ENCODE measurements at places on chromosomes 16 and 17.

DNA sequence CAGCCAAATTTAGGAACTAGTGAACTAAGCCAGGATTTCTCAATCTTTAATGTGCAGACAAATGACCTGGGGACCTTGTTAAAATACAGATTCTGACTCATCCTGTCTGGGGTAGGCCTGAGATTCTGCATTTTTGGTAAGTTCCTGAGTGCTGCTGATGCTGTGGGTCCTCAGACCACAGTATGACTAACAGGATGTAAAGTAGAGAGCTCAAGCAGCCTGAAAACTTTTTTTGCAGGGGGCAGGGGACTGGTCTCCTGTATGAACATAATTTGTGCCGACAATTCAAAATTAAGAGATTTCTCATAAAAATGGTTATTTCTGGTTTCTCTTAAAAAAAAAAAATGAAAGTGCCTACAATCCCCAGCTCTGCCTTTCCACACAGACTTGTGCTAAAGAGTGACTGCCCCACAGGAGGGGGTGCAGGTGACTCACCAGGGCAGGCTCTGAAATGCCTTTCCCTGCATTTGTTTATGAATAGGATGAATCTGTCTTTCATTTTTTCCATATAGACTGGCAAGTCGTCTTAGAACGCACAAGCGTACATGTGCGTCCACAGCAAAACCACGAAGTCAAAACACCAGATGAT lies 271.5 kb downstream of the PHKB start:
- no peak for DNase-seq

- DNase-seq, result no peak
Observed at GRCh38 chr17:40318830-40319391, 9.9 kb downstream of the RARA start.

GRCh38 chr16:31138621-31139578 lies 3.4 kb upstream of the PRSS8 start:
- DNase-seq, result no peak

- no peak for DNase-seq
Observed at GRCh38 chr16:20911361-20911760, 10.8 kb downstream of the LYRM1 start.

- DNase-seq, result no peak
Observed at GRCh38 chr17:28534740-28535375, 17.6 kb downstream of the UNC119 start.

DNA sequence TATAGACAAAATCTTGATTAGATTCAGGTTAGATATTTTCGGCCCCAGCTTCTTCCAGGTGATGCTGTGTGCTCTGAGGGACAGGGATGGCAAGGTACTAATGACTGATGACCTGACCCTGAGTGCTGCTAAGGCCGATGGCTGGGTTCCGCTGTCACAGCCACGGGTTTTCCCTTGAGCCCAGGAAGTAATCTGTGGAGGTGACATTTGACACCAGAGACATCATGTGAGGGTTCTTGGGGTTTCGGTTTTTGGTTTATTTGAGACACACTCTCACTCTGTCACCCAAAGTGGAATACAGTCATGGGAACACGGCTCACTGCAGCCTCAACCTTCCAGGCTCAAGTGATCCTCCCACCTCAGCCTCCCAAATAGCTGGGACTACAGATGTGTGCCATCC lies 9.8 kb downstream of the OTOP3 start:
- DNase-seq, result no peak

- no peak for DNase-seq
Observed at GRCh38 chr16:48999044-48999443, 282.6 kb downstream of the CBLN1 start.

DNA sequence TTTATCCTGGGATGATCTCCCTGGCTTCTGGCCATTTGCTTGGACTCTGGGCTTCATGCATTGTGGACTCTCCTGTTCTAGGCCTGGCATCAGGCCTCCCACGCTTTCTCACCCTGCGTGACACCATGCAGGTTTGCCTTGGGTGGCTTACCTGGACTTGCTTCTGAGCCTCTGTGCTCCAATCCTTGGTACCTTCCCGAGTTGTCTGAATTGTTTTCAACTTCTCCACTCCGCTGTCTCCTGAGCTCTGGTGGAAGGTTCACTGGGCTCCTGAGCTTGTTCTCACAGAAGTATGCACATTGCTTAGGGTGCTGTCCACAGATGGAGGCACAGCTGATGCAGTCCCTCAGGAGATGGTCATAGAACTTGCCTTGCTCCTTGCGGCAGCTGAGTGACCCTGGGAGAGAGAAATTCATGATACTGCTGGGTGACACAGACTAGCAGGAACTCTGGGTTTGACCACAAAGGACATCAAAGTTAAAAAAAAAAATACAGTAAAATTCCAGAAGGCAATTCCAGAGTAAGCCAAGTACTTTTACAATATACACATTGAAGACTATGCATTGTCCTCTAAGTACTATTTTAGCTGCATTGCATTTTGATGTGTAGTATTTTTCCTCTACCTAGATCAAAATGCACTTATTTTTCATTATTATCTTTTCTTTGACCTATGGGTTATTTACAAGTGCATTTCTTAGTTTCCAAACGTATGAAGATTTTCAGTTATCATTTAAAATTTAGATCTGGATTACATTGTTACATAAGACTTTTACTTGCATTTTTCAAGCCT lies 23.1 kb downstream of the TNFRSF13B start:
- no peak for DNase-seq

GRCh38 chr17:46100590-46100989 lies 92.6 kb downstream of the KANSL1 start:
- no peak for DNase-seq

GRCh38 chr16:23836404-23837311 lies 875 bp downstream of the PRKCB start:
- DNase-seq, result no peak

- no peak for DNase-seq
Observed at GRCh38 chr17:20059728-20060188, 50.6 kb downstream of the SPECC1 start.

- DNase-seq, result no peak
Observed at GRCh38 chr16:74650966-74651567, 15.6 kb downstream of the RFWD3 start.

GRCh38 chr17:6240601-6241000 lies 170.4 kb downstream of the WSCD1 start:
- no peak for DNase-seq

- no peak for DNase-seq
Observed at GRCh38 chr17:12730931-12731521, 58.3 kb upstream of the ARHGAP44 start.

DNA sequence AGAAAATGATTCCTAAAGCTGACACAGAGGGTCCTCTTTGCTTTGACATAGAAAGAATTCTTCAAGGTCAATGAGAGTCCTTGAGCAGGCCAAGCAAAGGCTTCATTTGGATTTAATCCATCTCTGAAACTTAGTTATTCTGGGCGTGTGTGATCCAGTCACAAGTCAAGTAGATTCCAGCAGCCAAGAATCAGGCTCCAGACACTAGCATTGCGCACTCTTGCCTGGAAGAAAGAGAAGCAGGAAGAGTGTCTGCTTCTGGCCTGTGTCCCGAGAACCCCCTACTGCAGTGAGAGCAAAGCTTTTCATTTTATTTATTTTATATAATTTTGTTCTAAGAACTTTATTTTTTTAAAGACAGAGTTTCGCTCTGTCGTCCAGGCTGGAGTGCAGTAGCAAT lies 88.2 kb upstream of the CACNG5 start:
- DNase-seq, result no peak

DNA sequence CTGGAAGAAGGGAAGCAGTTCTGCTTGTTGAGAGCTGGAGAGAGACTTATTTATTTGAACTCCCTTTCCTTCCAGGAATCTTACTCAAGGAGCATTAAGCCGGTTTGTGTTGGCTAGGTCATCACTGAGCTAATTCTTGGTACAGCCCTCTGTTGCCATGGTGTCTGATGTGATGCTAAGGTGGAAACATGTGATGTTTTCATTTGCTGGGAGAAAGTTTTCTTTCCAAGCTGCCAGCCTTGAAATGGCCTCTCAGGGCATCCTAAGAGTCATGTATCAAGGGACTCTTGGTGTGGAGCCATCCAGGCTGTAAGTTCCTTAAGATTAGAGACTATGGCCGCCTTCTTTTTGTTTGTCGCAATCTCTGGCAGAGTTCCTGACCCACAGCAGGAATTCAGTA lies 4.2 kb downstream of the PSKH1 start:
- no peak for DNase-seq

- no peak for DNase-seq
Observed at GRCh38 chr17:79017546-79018369, 6.2 kb upstream of the C1QTNF1 start.

DNA sequence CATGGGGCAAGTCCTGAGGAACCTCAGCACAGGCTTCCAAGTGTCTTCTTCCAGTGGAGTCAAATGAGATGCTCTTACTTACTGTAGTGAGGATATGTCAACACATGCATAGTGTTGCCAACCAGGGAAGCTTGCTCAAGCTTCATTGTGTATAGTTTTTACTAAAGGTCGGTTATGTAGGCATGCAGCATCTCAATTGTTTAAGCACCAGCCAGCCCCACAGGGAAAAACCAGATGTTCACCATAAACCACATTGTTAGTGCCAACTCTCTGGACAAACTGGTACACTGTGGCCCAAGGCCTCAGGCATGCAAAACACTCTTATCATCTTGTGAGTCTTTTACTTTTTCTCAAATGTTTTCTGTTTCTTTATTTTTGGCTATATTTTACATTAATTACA lies 152.1 kb downstream of the PHKB start:
- DNase-seq, result no peak

- DNase-seq, result no peak
Observed at GRCh38 chr16:28977703-28978662, 3.4 kb downstream of the SPNS1 start.

GRCh38 chr17:13084420-13084819 lies 66.6 kb upstream of the ELAC2 start:
- no peak for DNase-seq

DNA sequence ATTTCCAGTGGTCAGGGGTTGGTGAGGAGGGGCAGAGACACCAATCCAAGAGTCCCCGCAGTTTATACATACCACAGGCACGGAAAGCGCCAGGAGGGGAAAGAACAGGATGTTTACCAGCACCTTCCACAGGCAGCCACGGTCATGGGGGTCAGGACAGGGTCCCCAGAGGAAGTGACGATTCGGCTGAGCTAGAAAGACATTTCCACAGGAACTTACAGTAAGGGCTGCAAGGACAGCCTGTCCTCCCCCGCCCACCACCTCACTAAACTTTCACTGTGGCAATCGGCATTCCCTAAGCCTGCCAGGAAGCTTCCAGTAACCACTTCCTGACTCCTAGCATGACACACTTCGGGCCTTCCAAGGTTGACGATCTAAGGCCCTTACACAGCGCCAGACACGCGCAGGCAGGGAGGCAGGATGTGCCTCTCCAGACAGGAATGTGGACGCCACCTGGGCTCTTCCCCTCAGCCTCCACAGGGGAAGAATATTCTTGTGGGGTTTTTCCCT lies 1.2 kb upstream of the MT2A start:
- DNase-seq, result no peak

DNA sequence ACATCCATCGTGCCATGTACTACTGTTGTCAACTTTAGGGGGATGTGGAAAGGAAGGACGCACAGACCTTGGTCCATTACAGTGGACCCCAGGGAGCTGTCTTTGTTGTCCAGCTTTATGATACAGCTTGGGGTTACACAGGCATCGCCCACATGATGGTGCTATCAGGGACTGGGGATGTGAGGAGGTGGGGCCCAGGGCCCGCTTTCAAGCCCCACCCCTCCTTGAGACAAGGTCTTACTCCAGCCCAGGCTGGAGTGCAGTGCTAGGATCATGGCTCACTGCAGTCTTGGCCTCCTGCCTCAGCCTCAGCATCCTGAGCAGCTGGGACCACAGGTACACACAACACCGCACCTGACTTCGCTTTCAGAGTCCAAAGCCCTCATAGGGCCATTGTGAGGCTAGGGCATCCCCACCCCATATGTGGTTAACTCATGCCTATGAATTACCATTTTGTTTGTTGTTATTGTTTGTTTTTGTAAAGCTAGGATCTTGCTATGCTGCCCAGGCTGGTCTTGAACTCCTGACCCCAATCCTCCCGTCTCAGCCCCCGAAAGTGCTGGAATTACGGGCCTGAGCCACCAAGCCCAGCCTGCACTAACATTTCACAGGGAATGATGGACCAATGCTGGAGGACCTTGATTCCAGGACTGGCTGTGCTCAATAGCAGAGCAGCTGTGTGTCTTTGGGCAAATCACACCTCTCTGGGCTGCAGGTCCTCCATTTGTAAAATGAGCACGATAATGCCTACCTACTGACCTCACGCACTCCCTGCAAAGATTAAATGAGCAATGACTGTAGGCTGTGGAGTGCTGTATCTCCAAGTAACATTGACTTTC lies 17.2 kb downstream of the ST3GAL2 start:
- DNase-seq, result no peak

GRCh38 chr16:3474136-3474779 lies 21.0 kb downstream of the C16orf90 start:
- no peak for DNase-seq

- DNase-seq, result no peak
Observed at GRCh38 chr17:14169287-14169686, 67.4 kb downstream of the CDRT15 start.

- no peak for DNase-seq
Observed at GRCh38 chr16:24075931-24076716, 180.0 kb upstream of the CACNG3 start.

DNA sequence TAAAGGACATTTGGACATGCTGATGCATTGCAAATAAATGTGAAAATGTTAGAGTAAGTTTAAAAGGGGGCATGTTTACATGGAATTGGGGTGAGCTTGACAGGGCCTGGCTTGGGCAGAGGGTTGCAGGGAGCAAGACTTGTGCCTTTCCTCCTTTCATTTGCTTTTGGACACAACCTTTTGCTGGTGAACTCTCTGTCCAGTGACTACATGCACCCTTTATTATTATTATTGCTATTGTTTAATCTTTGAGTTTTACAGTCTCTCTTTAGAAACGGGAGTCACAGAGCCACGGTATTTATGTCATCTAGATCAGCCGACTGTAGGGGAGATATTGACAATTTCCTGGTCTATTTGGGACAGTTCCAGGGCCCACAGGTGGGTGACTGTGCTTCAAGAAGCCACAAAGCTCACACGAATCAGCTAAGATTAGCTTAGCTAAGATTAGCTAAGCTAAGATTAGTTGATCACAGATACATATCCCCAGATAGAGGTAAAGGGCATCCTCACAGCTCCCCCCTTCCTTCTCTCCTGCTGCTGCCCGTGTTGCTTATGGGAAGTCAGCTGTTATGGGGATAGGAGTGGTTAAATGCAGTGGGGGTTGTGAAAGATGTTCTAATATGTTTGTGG lies 28.9 kb upstream of the ETV4 start:
- no peak for DNase-seq

Measured in stimulated activated CD8-positive, alpha-beta memory T cell treated with anti-CD3 and anti-CD28 coated beads, Interleukin-4, amount 100 ng/mL, for 1 hour (primary cell).